ENCODE measurements at places on chromosomes 5 and 9.

DNA sequence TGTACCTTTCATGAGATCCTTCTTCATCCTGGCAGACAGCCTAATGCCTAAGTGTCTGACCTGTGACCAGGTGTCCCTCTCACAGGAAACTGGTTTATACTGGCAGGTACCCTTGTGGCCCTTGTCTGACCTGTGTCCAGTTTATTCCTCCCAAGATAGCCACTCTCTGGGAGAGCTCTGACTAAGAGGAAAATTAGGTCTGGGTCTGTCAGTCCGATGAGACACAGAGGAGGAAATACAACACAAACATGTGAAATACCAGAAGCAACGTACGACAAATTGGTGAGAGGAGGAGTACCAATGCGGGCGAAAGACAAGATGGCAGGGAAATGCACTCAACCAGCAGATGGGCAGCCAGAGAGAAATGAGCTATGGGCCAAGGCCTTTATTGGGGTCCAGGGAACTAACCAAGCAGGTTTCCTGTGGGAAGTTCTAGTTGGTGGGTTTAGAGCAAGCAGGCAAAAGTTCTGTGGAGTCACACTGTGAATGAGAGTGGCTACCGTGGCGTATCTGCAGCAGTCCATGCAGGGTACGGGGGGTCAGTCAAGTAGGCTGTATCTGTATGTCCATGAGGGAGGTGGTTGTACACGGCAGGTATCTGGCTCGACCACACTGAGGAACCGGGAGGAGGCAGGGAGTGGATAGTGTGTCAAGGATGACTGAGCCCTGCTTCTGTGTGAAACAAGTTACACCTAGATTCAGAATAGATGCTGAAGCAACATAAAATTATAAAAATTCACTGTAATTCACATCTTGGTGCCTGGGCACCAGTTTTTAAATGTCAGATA lies 109.0 kb downstream of the MLLT3 start:
- DNase-seq, result no peak

GRCh38 chr9:81431641-81432040 lies 257.7 kb downstream of the TLE1 start:
- DNase-seq, result no peak

DNA sequence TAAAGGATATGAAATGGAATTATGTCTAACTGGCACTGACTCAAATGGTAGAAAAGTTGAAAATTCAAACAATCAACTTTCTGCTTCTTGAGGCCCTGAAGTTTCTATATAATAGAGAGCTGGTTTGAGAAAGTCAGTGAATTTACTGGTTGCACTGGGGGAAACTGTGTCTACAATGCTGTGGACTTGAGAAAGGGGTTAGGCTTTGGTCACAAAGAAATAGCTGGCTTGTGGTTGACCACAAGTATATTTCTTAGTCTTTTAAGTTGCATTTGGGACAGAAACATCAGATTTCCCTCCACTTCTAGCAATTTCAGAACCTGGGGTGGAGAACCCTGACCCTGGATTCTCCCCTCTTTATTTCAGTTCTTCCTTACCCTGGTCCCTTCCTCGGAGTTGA lies 192.6 kb upstream of the ACTBL2 start:
- no peak for DNase-seq

- no peak for DNase-seq
Measured at GRCh38 chr9:17793713-17794622, 215.1 kb downstream of the SH3GL2 start.

- no peak for DNase-seq
Measured at GRCh38 chr9:133320421-133320881, 15.5 kb downstream of the SURF6 start.

DNA sequence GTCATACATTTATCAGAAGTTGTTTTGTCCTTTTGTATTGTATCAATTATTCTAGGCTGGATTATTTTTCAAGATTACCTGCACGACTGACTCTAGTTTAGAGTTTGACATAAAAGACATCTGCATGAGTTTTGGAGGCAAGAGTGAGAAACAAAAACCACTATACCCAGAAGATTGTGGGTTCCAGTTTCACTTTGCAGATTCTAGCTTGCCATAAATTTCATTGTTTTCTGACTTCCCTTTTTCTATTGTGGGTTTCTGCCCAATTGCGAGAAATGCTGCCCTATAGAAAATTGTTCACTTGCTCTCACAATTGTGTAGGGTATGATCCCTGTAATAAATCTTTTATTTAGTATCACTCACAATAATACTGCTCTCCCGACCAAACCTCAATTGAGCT lies 1043.4 kb upstream of the CDH10 start:
- no peak for DNase-seq

- DNase-seq, result no peak
Measured at GRCh38 chr5:179268966-179269693, 76.1 kb downstream of the ADAMTS2 start.

DNA sequence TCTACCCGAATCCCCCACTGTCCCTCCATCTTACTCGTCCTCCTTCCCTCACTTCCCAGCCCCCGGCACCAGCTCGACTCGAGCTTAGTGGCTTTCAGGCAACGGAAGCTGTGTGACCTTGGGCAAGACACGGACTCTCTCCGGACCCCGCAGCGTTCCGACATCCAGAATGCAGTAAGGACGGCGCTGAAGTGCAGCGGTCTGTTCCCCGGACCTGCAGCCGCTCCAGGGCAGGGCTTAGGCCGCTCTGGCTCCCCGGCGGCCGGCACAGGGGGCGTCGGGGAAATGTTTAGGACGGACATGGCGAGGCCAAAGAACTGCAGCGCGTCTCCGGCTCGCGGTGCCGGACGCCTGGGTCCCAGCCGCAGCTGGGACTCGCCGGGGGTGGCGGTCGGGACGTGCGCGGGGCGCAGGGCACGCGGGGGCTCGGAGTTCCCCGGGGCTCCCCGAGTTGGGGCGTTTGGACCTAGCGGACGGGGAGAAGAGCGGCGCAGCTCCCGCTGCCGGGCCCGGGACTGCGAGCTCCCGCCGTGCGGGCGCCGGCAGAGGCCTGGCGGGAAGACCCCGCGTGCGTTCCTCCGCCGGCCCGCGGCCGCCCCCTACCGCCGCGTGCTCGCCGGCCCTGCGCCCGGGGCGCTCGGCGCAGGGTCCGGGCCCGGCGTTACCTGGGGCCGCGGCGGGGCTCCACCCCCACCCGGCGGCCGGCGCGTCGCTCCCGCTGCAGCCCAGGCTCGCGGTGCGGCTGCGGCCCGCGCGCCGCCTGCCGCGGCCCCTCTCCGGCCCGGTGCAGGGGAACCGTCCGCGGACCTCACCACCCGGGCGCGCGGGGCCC lies 5.6 kb upstream of the RNF44 start:
- DNase-seq, result no peak

DNA sequence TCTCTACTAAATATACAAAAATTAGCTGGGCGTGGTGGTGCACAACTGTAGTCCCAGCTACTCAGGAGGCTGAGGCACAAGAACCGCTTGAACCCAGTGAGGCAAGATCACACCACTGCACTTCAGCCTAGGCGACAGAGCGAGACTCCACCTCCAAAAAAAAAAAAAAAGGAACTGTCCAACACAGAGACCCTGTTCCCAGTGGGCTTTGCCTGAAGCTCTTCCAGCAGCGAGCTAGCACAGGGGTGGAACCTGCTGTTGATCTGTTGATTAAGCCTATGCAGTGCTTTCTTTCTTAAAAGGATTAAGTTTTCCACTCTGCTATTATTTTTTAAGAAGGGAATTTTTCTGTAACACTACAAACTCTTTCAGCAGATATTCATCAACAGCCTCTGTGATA lies 171.0 kb upstream of the TUT7 start:
- no peak for DNase-seq

- DNase-seq, result no peak
Measured at GRCh38 chr5:178213748-178214151, 9.4 kb downstream of the HNRNPAB start.

- no peak for DNase-seq
Measured at GRCh38 chr5:118889165-118889564, 99.2 kb downstream of the DTWD2 start.

DNA sequence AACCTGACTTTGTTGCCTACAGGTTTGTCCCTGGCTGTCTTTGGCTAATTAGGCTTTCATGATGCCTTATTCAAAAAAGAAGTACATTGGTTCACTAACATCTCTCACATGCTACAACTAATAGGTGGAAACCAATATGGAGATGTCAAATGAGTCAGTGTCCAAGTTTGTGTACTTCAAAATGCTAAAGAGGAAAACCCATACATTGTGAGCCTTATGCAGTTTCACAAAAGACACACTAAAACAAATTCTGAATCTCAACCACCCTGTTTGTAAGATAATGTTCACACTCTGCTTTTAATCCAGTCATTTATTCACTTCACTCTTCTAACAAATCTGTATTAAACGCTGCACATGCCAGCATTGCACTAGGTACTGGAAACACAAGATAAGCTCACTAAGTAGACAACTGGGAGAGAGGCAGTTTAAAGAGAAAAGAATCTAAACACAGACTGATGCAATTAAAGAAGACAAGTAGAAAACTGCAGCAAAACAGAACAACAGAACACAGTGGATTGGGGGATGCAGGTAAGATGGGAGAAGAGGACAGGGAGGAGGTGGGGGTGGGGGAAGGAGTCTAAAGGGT lies 104.1 kb downstream of the DROSHA start:
- no peak for DNase-seq

DNA sequence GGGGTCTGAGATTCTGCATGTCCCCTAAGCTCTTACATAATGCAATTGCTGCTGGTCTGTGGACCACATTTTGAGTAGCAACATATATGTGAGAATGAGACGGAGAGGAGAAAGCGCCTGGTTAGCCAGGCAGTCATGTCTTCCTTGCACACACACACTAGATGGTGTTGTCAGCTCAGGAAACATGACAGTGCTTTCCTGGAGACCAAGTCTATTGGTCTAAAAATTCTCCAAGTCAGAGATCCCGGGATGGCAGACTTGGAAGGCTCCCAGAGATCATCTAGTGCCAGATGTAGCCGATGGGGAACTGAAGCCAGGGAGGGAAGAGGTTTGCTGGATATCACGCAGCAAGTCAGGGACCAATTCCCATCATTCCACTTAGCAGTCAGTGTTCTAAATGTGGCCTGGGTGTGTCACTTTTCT lies 53.4 kb downstream of the GALNT12 start:
- DNase-seq, result peak; percentile 77
